ENCODE measurements at places on chromosomes 4 and X.

DNA sequence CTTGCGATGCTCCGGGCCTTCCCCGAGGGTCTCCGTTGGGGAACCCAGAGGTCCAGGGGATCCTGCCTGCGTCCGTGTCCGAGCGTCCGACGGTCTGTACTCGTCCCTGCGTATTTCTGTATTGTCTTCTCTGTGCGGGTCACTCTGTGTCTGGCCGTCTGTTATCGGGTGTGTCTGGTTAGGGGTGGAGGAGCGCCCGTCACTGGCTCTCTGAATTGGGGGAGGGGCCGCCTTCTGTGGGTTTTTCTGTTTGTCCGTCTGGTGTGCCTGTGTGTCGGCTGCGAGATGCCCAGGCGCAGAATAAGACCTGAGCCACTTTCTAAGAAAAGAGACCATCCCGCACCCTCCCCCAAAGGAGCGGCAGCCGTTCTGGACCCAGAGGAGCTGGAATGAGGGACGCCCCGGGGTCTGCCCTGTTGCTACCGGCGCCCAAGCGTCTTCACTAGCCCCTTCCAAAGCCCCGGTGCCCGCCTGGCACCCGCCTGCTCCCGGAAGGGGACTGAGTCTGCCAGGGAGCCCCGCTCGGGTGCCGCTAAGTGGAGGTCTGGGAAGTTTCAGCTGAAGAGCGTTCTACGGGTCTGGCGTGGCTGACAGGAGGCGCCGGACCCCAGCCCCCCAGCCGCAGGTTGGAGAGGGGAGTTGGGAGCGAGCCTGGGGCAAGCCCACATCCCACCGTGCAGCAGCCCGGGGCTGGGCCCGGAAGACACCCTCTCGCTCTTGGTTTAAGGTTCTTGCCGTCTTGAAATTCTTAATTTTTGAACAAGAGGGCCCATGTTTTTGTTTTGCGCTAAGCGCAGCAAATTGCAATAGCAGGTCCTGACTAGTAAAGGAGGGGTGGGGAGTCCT, 1.0 kb upstream of the OTOP1 start:
- DNase-seq, result no peak

- DNase-seq, result no peak
Observed at GRCh38 chr4:146833530-146833929, 112.1 kb downstream of the TTC29 start.

GRCh38 chr4:42953321-42953720, 60.8 kb downstream of the GRXCR1 start:
- DNase-seq, result no peak

GRCh38 chr4:8908206-8908893, 36.7 kb upstream of the HMX1 start:
- no peak for DNase-seq

DNA sequence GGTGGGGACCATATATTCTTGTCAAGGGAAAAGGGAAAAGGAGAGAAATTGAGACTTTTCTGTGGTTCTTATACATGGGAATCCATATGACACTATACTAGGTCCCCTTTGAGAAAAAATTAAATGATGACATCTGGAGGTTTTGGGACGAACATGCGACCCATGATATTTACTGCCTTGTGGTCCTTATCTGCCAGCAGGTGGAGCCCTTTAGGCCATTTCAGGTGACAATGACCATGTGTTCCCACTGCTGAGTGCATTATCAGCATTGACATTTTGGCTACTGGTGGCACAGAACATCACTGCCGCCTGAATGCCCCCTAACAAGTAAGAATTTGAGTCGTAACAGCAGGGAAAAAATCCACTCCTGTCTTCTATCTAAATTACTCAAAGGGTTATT, 843.4 kb downstream of the FSTL5 start:
- no peak for DNase-seq

- DNase-seq, result peak; percentile 26
Observed at GRCh38 chrX:131572372-131573014, 28.6 kb downstream of the OR13H1 start.

DNA sequence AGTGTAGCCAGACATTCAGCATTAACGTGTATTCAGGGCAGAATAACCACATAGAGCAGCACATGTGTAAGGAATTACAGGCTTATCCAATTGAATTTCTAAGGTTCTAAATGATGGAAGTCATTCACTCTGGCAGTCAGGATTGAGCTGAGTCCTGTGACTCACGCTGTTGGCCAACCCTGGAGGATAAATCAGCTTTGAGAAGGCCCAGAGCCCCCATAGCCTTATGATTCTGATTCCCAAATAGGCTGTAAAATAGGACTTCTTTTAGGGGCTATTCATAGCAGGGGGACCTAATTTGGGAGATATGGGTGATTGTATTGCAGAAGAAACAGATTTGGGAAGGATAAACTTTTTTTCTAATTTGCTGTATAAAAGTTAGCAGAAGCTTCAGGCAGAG, 8.1 kb upstream of the HPF1 start:
- DNase-seq, result peak; percentile 74

- no peak for DNase-seq
Observed at GRCh38 chr4:2069161-2069971, 10.2 kb downstream of the NAT8L start.

DNA sequence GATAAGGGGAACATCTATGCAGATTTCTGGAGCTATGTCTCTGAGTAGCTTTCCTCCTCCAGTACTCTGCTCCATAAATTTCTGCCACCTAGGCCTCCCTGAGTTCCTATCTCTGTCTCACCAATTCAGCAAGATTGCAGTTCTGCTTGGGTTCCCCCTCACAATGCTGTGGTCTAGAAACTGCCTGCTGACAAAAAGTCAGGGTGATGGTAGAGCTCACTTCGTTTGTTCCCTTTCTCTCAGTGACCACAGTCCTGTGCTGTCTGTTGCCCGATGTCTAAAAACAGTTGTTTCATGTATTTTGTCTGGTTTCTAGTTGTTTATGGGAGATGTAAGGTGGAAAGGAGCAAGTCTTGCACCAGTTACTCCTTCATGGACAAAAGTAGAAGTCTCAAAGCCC, 41.1 kb downstream of the AMMECR1 start:
- DNase-seq, result no peak

DNA sequence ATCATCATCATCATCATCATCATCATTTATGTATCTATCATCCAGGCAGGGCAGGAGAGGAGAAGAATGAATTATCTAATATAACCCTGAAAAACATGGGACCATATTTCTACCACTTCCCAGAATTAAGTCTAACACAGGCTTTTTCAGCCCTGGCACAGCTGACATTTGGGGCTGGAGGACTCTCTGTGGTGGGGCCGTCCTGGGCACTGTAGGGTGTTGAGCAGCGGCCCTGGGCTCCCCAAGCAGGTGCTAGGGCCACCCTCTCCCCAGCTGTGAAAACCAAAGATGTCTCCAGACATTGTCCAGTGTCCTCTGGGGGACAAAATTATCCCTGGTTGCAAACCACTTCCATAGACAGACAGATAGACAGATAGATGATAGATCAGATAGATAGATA, 288.4 kb downstream of the CRLF2 start:
- DNase-seq, result no peak

GRCh38 chrX:97290199-97290598, 406.5 kb downstream of the RPA4 start:
- DNase-seq, result no peak

DNA sequence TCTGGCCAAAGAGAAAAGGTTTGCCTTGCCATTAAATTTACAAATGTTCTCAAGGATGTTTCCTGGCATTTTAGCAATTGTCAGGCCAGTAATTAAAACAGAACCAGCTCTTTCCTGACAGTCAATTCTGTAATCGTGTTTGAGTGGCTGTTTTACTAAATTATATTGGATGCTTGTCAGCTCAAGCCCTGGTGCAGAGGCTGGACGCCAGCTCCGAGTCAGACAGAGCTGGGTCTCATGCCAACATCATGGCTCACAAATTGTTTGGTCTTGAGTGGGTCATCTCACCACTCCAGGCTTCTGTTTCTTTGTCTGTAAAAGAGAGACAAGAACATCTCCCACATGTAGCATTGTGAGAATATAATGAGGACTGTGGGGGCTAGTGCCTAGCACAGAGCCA, 190.3 kb upstream of the PSAPL1 start:
- peak; percentile 58 for DNase-seq

- peak; percentile 76 for DNase-seq
Observed at GRCh38 chr4:52173470-52174045, 122.5 kb downstream of the SPATA18 start.

- DNase-seq, result no peak
Observed at GRCh38 chrX:48530736-48531135, 8.8 kb upstream of the TBC1D25 start.

DNA sequence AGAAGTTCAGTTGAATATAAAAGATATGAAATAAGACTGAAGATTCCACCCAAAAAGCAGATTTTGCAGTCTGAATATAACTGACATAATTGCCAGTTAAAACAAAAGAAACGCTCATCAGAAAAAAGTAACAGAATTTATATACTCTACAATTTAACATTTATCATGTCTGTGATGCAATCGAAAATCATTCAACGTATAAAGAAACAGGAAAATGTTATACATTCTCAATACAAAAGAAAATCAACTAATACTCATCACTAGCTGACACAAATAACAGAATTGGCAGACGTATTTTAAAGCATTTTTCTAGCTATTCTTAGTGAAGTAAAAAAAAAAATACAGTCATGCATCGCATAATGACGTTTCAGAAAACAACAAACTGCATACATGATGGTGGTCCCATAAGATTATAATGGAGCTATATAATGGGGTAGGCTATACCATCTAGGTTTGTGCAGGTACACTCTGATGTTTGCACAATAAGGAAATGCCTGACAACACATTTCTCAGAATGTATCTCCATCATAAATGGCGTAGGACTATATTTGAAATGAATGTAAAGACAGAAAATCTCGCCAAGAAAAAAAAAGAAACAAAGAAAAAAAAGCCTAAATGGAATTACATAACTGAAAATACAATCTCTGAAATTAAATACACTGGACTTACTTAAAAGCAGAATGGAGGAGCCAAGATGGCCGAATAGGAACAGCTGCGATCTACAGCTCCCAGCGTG, 34.3 kb downstream of the OR13H1 start:
- DNase-seq, result no peak

Data from stromal cell of bone marrow (primary cell).